Right kidney (tissue), 9 donors: ENCODE measurements at places on chromosomes 5 and 9.

DNA sequence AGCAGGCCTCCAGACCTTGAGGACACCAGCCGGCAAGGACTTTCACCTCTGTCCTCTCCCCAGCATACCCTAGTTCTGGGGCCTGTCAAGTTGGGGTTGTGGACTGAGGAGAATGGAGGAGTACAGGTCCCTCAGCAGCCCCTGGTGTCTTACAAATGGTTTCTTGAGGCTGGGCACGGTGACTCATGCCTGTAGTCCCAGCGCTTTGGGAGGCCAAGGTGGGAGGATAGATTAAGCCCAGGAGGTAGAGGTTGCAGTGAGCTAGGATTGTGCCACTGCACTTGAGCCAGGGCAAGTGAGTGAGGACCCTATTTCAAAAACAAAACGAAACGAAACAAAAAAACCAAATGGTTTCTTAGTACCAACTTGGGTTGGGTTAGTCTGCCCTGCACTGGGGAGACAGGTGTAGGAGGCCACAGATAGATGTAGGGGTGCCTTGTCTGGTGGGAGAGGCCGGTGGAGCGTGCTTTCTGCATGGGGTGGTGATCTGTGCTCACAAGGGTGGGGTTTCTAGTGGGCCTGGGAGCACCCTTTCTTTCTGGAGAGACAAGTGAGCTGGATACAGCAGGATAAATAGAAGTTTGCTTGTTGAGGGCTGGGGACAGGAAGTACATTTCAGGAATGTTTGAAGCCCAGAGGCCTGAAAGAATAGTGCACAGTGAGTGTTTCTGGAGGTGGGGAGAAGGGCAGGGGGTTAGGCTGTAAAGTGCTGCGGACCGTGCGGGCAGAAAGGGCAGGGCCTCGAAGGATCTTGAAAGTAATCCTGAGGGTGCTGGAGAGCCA is 37.7 kb upstream of the PSD2 start:
- peak; percentile 54 for DNase-seq

- no peak for DNase-seq
Observed at GRCh38 chr5:32498484-32498883, 53.9 kb upstream of the ZFR start.

- no peak for DNase-seq
Observed at GRCh38 chr9:21972361-21972760, 21.8 kb downstream of the CDKN2A start.

GRCh38 chr9:94799578-94800264 is 73.2 kb downstream of the AOPEP start:
- no peak for DNase-seq

DNA sequence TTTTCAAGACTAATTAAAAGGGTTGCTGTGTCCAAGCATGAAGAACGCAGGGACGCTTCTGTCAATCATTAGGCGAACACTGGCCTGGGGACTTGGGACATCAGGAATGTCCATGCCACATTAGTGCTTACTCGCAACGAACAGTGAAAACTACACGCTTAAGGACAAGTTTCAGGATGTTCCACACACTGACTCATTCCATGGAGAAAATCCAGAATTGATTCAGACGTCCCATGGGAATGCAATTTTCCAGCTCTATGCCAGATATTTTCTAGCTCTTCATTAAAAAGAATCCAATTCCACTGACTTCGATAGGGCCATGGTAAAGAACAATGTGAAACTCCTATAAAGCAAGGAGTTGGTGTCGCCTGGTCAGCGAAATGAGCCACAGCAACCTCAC is 98.2 kb downstream of the CAMSAP1 start:
- DNase-seq = no peak

DNA sequence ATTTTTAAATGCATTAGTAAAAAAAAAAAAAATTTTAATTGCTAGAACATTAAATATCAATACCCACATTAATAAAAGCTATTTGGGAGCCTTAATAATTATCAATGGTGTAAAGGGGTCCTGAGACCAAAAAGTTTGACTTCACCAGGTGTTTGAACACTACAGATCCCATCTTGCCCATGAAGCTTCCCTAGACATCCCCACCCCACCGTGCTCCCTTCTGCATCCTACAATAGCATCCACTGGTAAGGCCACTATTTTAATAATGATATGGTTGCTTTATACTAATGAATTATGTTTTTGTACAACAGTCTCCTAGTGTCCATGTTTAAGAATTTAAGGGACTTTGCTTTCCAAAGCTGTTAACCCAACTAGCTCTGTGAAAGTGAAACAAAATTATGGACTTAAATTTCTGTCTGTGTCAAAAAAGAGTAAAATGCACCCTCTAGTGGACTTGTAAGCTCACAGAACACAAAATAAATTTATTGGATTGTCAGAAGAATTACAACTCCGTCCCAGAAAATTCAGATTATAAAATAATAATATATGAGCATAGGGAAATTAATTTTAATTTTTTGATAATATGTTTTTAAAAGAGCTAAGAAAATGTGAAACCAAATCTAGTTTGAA is 76.0 kb downstream of the ARL15 start:
- DNase-seq = no peak

GRCh38 chr5:61687371-61687770 is 355.3 kb downstream of the ZSWIM6 start:
- no peak for DNase-seq

- no peak for DNase-seq
Observed at GRCh38 chr9:134748591-134748990, 107.0 kb downstream of the COL5A1 start.

GRCh38 chr5:174807471-174807870 is 83.1 kb downstream of the MSX2 start:
- no peak for DNase-seq

DNA sequence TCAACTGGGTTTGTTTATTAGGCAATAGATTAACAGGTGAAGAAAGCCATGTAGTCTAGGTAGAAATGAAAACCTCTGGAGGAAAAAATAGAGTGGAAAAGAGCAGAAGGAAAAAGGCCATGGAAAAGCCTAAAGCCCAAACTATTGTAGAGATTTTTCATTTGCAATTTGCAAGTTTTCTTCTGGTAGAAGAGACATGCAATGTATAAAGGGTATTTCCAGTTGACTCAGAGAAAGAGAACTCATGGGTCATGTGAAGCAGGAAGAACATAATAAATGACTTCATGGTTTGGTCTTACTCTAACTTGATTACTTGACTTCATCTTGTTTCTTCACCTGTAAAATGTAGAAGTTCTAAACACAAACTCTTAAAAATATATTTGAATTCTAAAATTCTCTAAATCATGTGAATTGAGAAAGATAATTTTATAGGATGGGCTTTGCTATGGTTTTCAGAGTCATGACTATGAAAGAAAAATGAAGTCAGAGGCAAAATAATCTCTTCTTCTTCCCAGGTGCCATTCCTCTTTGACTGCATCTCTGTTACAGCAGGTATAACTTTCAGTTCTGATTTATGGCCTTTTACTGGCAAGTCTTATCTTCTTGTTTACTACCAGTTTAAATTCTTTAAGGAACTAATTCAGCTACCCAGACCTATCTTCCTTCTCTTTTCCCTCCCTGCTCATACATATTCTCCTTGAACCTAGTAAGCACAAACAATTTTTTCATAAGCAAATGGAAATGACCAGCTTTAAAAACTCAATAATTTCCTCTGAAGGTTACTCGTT is 47.7 kb upstream of the TMC1 start:
- DNase-seq = no peak

GRCh38 chr9:23830929-23831730 is 5.1 kb upstream of the ELAVL2 start:
- DNase-seq = no peak

DNA sequence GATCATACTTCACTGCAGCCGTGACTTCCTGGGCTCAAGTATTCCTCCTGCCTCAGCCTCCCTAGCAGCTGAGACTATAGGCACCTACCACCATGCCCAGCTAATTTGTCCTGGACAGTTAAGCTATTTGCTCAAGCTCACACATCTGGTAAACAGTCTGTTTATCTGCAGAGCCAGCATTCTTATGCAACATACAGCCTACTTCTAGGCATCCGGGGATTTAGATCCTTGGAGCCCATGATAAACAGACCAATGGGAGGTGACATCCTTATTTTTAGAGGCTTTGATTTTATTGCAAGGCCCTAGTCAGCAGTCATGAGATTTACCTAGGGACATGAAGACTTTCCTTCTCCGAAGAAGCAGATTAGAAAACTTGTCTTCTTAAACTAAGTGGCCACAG is 21.0 kb downstream of the ATOX1 start:
- no peak for DNase-seq

DNA sequence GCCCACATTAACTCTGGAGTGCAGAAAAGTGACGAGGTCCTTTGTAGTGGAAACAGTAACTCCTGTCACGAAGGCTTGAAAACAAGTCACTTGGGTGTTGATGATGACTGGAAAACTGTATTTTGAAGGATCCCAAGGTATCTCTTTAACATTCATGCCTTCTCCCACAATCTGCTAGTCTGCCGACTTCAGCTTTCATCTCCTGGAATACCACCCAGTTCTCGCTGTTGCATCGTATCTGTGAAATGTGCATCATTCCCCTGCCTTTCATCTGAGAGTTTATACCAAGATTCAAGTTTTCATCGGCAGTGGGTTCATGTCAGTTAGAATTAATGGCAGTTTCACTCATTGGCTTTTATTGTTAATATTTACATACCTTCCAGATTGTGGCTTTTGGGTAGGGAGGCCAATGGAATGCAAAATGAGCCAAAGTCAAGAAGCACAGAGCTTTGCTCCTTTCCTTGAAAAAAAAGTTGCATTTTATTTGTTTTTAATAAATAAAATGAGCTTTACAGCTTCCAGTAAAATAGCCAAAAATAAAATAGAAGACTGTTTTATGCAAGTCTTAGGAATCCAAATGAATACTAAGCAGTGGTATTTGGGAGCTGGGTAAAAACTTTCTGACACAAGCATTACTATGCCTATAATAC is 575.2 kb upstream of the WWC1 start:
- DNase-seq = no peak

DNA sequence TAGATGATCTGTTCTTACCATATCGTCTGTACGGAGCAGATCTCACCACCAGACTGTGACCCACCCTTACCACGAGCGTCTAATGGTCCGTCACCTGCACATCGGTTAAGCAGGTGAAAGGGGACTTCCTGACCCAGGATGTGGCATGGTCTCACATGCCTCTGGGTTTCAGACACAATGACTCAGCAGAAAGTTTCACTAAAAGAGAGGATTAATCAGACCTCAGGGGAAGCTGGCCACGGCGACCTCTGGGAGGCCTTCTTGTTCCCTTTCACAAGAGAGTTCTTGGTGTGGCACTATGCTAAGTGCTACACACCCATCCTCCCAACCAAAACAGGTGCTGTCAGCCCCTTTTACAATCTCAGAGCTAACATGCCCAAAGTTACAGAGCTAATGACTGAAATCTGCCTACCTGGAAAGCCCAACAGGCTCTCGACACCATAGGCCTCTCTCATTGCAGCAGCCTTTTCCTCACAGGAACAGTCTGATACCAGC is 41.6 kb downstream of the ADAMTS12 start:
- DNase-seq = no peak

DNA sequence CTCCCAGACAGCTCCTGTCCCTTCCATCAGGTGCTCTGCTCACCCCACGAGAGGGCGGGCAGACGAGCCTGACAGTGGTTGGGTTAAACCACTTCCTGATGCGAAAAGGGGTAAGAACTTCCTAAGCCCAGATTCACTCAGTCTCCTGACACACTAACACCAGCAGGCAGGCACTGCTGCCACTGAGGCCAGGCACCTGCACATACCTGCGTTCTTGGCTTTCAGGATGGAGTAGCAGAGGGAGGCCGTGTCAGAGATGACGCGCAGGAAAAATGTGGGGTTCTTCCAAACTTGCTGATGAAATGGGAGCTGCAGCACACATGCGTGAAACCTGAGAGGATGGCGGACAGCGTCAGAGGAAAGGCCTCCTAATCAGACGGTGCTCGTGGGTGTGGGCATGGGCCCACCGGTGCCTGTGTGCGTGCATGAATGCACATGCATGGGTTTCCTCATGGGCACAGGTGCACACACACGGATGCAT is 29.9 kb downstream of the SLC6A18 start:
- no peak for DNase-seq

DNA sequence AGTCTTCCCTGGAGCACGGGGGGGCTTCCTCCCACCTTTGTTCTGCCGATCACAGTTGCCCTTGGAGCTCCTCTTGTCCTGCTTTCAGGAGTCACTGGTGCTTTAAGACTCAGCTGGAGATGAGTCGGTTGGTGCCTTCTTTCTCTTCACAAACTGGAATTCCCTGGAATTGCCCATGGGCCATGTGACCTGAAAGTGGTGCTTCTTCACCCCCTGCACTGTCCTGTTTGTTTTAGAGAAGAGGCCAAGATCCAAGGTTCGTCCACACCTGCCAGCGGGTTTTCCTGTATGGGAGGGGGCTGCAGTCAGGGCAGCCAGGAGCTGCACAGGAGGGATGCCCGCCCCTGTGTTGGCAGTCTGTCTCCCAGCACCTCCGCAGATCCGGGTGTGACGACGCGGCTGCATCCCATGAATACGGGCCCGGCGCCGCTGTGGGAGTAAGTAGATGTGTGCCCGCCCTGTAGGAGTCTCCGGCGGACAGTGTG is 9.5 kb upstream of the MRPS2 start:
- DNase-seq = no peak
